ENCODE measurements at places on chromosomes 4 and X. TPM values are rescaled to one million over a fixed set of nuclear protein-coding genes. Genes with fewer than 3 reads are reported as not detected.

The MSX1 gene
- 3.3 TPM for total RNA-seq

The ETNPPL gene
- not detected for total RNA-seq

The GK gene
- 9.2 TPM for total RNA-seq

The C4orf51 gene
- total RNA-seq, result not detected

The RBM3 gene
- total RNA-seq, result 228 TPM

The MAGEE1 gene
- total RNA-seq, result 5.3 TPM

The SERTM2 gene
- not detected for total RNA-seq

The MAGEA9B gene
- total RNA-seq, result not detected

The RAB40AL gene
- total RNA-seq, result 0.64 TPM

The HCCS gene
- 10.9 TPM for total RNA-seq

The POU3F4 gene
- total RNA-seq, result not detected

The RTL9 gene
- not detected for total RNA-seq

The C1GALT1C1 gene
- total RNA-seq, result 12.7 TPM

The CDX4 gene
- 0.38 TPM for total RNA-seq

The ARMCX4 gene
- 19.6 TPM for total RNA-seq

The LNX1 gene
- 46.6 TPM for total RNA-seq

DNA sequence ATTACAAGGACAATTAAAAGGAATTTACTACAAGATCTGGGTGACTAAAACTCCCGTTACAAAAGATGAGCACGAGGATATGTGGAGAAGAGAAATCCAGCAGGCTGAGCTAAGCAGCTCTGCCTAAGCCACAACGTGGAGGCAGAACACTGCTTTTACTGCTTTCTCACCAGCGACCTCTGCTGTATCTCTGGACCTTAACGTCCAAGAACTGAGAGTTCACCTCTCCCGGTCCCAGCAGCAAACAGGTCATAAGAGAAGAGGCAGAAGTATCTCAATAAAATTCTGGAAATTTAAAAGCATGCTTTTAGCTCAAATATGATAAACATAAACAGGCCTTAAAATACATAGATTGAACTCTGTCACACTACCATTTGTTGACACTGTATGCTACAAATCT is 81.0 kb downstream of the ADGRA3 start:
- no peak overlapping the region for H3K4me3 ChIP-seq
- H3K27me3 ChIP-seq, result no peaks in the 10 kb centered on the region
- H3K4me1 ChIP-seq, result no peaks in the 10 kb centered on the region
- no peaks in the 10 kb centered on the region for H3K36me3 ChIP-seq

- H3K27me3 ChIP-seq, result peaks cover 17% of the 10 kb centered on the region
- no peaks in the 10 kb centered on the region for H3K36me3 ChIP-seq
- H3K4me3 ChIP-seq, result no peak overlapping the region
Observed at GRCh38 chrX:152640034-152640818, 2.5 kb downstream of the GABRQ start.

GRCh38 chrX:85012098-85012497 is 8.4 kb downstream of the APOOL start:
- no peak for DNase-seq
- H3K4me1 ChIP-seq, result no peaks in the 10 kb centered on the region
- H3K27me3 ChIP-seq, result no peaks in the 10 kb centered on the region
- H3K4me3 ChIP-seq, result no peak overlapping the region

DNA sequence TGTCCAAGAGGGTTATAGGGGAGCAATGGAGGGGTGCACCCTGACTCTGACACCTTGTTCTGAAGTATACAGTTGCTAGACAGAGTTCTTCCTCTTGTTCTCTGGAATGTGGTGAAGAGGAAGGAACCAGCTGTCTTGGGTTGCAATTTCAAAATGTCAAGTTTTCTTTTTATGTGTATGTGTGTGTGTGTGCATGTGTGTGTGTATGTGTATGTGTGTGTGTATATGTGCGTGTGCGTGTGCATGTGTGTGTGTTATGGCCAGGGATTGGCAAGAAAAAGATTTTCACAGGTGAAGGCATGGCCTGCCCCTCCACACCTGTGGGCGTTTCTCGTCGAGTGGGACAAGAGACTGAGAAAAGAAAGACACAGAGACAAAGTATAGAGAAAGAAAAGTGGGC is 81.6 kb upstream of the ADGRA3 start:
- no peaks in the 10 kb centered on the region for H3K36me3 ChIP-seq
- H3K27ac ChIP-seq, result no peak overlapping the region
- no peaks in the 10 kb centered on the region for H3K27me3 ChIP-seq

- H3K27ac ChIP-seq, result no peak overlapping the region
- no peaks in the 10 kb centered on the region for H3K4me1 ChIP-seq
- H3K27me3 ChIP-seq, result no peaks in the 10 kb centered on the region
- no peak for DNase-seq
Observed at GRCh38 chrX:65997978-65998717, 41.7 kb downstream of the VSIG4 start.

GRCh38 chr4:84849051-84849640 is 117.3 kb downstream of the WDFY3 start:
- H3K4me1 ChIP-seq, result no peaks in the 10 kb centered on the region
- no peaks in the 10 kb centered on the region for H3K27me3 ChIP-seq
- no peak for DNase-seq
- H3K27ac ChIP-seq, result no peak overlapping the region
- no peak overlapping the region for H3K4me3 ChIP-seq

DNA sequence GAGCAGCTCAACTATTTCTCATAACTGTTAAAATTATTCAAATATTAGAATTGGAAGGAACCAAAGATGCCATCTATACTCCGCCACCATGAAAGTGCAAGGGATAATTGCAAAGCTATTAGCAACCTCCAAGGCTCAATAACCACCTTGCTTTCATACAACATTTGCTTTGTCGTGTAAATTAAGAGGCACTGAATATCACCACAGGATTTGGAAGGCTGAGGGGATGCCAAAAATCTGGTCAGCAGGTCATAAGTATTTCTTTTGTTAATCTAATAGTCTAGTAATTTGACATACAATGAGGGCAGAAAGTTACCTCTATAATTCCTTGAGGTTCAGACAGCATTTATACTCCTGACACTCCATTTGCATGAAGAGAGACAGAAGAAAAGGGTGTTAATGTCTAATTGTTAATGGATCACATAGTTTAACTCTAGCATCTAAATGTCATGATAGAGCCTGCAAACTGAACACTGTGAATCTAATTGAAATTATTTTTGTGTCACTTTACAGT is 200.9 kb upstream of the DIAPH2 start:
- no peaks in the 10 kb centered on the region for H3K4me1 ChIP-seq
- no peaks in the 10 kb centered on the region for H3K36me3 ChIP-seq
- DNase-seq, result no peak
- H3K27me3 ChIP-seq, result no peaks in the 10 kb centered on the region
- no peak overlapping the region for H3K4me3 ChIP-seq
- H3K27ac ChIP-seq, result no peak overlapping the region

- peaks cover 7% of the 10 kb centered on the region for H3K4me1 ChIP-seq
- no peak for DNase-seq
- H3K4me3 ChIP-seq, result no peak overlapping the region
- no peak overlapping the region for H3K27ac ChIP-seq
Observed at GRCh38 chrX:12961196-12961718, 13.7 kb upstream of the TMSB4X start.

- no peak for DNase-seq
- H3K4me3 ChIP-seq, result no peak overlapping the region
- H3K27ac ChIP-seq, result peak overlapping the region; percentile 12
- H3K27me3 ChIP-seq, result no peaks in the 10 kb centered on the region
- H3K4me1 ChIP-seq, result peaks cover 33% of the 10 kb centered on the region
- H3K36me3 ChIP-seq, result peaks cover 6% of the 10 kb centered on the region
Observed at GRCh38 chr4:101103381-101104142, 243.8 kb downstream of the PPP3CA start.

DNA sequence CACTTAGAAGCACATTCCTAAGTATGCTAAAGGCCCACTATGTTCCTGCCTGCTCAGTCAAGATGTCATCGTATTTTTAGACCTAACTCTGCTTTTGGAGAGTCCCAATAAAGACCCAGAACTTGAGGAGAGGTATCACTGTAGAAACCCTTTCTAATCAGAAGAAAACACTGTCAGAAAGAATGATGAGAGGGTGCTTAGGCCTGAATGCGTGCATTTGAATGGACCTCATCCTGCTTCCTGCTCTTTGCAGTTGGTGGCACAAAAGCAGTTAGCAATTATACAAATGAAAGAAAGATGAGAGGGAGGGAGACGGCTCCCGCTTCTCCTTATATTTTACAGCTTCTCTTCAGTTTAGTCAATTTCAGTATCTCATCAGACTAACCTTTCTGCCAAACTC is 987.2 kb downstream of the CCSER1 start:
- H3K36me3 ChIP-seq, result no peaks in the 10 kb centered on the region
- no peak for DNase-seq

DNA sequence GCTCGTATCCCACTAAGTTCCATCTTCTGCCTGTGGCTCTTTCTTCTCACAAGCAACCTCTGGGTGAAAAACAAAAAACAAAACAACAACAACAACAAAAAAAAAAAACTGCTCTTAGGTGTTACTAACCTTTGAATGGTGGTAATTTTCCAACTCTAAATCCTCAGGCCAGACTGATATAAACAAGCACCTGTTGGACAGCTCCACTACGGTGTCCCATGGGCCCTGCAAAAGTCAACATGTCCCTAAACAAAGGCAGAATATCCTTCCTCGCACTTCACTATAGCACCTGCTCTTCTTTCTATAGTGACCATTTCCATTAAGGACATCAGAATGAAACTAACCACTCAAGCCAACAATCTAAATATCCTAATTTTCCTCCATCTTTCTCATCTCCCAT is 54.6 kb upstream of the PARM1 start:
- no peaks in the 10 kb centered on the region for H3K27me3 ChIP-seq
- H3K36me3 ChIP-seq, result no peaks in the 10 kb centered on the region
- peaks cover 10% of the 10 kb centered on the region for H3K4me1 ChIP-seq
- H3K4me3 ChIP-seq, result no peak overlapping the region

DNA sequence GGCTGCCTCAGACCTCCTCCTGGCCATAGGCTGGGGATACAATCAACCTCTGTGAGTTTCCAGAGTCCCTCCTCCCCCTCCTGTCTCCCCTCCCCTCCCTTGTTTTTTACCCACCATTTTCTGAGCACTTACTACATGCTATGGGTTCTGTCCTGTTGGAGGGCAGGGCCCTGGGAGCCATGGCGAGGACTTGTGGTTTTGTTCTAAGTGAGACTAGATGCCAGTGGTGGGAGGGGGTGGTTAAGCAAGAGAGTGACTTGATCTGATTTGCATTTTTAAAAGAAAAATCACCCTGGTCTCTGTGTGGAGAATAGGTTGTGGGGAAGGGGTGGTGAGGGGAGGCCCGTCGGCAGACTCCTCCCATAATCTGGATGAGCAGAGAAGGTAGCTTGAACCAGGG is 39.5 kb downstream of the EFNB1 start:
- no peak overlapping the region for H3K4me3 ChIP-seq
- H3K27me3 ChIP-seq, result no peaks in the 10 kb centered on the region
- no peak overlapping the region for H3K27ac ChIP-seq

- H3K4me1 ChIP-seq, result no peaks in the 10 kb centered on the region
- no peak overlapping the region for H3K27ac ChIP-seq
- no peak for DNase-seq
- H3K36me3 ChIP-seq, result no peaks in the 10 kb centered on the region
- no peak overlapping the region for H3K4me3 ChIP-seq
- H3K27me3 ChIP-seq, result no peaks in the 10 kb centered on the region
Observed at GRCh38 chr4:145860446-145860845, 78.2 kb downstream of the ZNF827 start.

- no peak overlapping the region for H3K4me3 ChIP-seq
- no peak overlapping the region for H3K27ac ChIP-seq
- no peak for DNase-seq
- H3K36me3 ChIP-seq, result no peaks in the 10 kb centered on the region
Observed at GRCh38 chr4:146916479-146917076, 29.1 kb downstream of the TTC29 start.

DNA sequence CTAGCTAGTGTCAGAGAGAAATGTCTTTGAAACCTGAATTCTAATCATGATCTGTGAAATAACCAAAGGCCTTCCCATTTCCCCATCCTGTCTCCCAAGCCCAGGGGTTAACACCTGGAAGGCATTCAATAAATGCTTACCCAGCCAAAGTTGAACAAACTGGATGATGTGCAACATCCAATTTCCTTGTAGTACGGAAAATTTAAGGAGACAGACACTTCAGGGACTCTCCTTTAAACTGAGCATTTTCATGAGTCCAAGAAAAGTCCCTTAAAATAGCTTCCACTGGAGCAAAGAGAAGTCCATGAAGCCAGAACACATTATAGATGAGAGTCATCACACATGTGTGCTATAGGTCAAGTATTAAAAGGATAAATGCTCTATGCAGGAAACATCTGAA is 271.2 kb downstream of the RAB28 start:
- DNase-seq, result no peak
- no peaks in the 10 kb centered on the region for H3K27me3 ChIP-seq
- no peaks in the 10 kb centered on the region for H3K36me3 ChIP-seq
- no peaks in the 10 kb centered on the region for H3K4me1 ChIP-seq

- H3K36me3 ChIP-seq, result no peaks in the 10 kb centered on the region
- no peaks in the 10 kb centered on the region for H3K4me1 ChIP-seq
- H3K27me3 ChIP-seq, result no peaks in the 10 kb centered on the region
- no peak for DNase-seq
- H3K4me3 ChIP-seq, result no peak overlapping the region
- no peak overlapping the region for H3K27ac ChIP-seq
Observed at GRCh38 chr4:138757432-138757831, 258.1 kb upstream of the NOCT start.

DNA sequence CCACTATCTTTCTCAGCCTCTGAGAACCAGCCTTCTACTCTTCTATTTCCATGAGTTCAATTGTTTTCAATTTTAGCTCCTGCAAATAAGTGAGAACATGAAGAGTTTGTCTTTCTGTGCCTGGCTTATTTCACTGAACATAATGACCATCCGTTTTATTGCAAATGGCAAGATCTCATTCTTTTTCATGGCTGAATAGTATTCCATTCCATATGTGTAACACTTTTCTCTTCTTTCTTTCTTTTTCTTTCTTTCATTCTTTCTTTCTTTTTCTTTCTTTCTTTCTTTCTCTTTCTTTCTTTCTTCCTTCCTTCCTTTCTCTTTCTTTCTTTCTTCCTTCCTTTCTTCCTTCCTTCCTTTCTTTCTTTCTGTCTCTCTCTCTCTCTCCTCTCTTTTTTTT is 228.7 kb downstream of the SHOX start:
- H3K4me3 ChIP-seq, result no peak overlapping the region
- no peak for DNase-seq
- H3K27ac ChIP-seq, result no peak overlapping the region
- H3K4me1 ChIP-seq, result no peaks in the 10 kb centered on the region
- H3K27me3 ChIP-seq, result no peaks in the 10 kb centered on the region
- no peaks in the 10 kb centered on the region for H3K36me3 ChIP-seq

GRCh38 chrX:135024526-135024925 is 2.2 kb upstream of the RTL8B start:
- peaks cover 16% of the 10 kb centered on the region for H3K4me1 ChIP-seq
- no peaks in the 10 kb centered on the region for H3K27me3 ChIP-seq
- H3K4me3 ChIP-seq, result peak overlapping the region; percentile 3
- no peak overlapping the region for H3K27ac ChIP-seq
- no peak for DNase-seq

- H3K4me3 ChIP-seq, result no peak overlapping the region
- no peaks in the 10 kb centered on the region for H3K36me3 ChIP-seq
- H3K27ac ChIP-seq, result no peak overlapping the region
- H3K4me1 ChIP-seq, result no peaks in the 10 kb centered on the region
- H3K27me3 ChIP-seq, result no peaks in the 10 kb centered on the region
Observed at GRCh38 chr4:19047279-19047880, 1025.8 kb upstream of the LCORL start.

- no peak for DNase-seq
- H3K4me3 ChIP-seq, result no peak overlapping the region
- H3K27me3 ChIP-seq, result no peaks in the 10 kb centered on the region
- no peak overlapping the region for H3K27ac ChIP-seq
- H3K4me1 ChIP-seq, result no peaks in the 10 kb centered on the region
Observed at GRCh38 chr4:77893451-77893850, 30.8 kb downstream of the MRPL1 start.

Measured in suprapubic skin (tissue), 4 donors.